Progenitor cell of endocrine pancreas (in vitro differentiated cells): ENCODE measurements at places on chromosomes 3 and 15. TPM values are rescaled to one million over a fixed set of nuclear protein-coding genes. Genes with fewer than 3 reads are reported as not detected.

The CD200 gene
- total RNA-seq, result 37.4 and 42.1 TPM in 2 replicates

The IL5RA gene
- 0.11 TPM in 1 of 2 replicates, not detected in the other for total RNA-seq

The CHRFAM7A gene
- total RNA-seq, result 0.96 and 1.1 TPM in 2 replicates

The A4GNT gene
- 3.1 and 3.4 TPM in 2 replicates for total RNA-seq

The TMEM158 gene
- total RNA-seq, result 3.8 and 4.9 TPM in 2 replicates

The PRR20G gene
- not detected in 2 replicates for total RNA-seq

The BNC1 gene
- total RNA-seq, result 0.58 and 0.67 TPM in 2 replicates

The GPR27 gene
- 6.1 and 6.7 TPM in 2 replicates for total RNA-seq

The NME9 gene
- total RNA-seq, result 2.3 and 2.4 TPM in 2 replicates

The ALAS1 gene
- total RNA-seq, result 29.5 and 32.2 TPM in 2 replicates

The CD200R1 gene
- total RNA-seq, result 0.13 TPM in 1 of 2 replicates, not detected in the other

The ATP11B gene
- 119 and 127 TPM in 2 replicates for total RNA-seq

GRCh38 chr15:45535486-45536042, 13.0 kb upstream of the SLC30A4 start:
- DNase-seq, result no peak

DNA sequence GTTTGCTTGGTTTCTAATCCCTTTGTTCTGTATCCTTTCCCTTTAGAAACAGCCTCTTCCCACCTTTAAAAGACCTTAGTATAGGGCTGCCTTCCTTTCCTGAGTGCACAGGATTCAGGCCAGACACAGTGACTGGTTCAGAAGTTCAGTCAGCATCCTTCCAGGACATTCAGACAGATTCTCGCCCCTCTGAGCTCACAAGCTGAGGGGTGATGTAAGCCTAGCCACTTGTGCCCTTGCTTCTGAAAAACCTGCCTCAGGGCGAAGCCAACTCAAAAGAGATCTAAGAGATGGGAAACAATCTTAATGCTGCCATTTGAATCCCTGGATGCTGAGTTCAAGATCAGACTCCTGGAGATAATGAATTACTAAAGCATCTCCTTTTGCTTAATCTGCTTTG, 6.7 kb upstream of the NSMCE3 start:
- no peak for DNase-seq

DNA sequence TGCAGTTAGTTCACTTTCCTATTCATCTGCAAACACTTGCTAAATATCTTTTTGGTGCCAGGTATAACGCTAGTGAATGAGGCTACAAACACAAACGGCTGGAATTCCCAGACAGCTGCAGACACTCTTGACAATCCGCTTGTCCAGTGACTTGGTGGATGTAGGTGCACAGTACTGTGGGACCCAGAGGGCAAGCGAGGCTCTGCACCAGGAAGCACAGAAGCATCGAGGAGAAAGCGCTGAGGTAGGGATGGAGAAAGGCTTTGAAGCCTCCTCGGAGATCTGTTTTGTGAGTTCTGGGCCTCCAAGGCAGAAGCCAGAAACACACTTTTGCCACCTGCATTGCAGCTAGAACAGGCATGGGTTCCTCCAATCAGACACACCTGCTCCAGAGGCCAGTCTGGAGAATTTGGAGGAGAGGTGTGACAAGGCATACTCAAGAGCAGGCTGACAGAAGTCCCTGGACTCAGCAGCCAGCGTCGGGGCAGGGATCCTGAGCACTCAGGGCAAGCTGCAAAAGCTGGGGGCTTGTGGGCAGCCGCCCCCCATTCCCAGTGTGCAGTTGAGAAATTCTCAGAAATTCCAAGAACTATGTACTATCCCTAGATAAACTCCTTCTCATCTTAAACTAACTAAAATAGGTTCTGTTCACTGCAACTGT, 232.5 kb downstream of the OCA2 start:
- no peak for DNase-seq

- no peak for DNase-seq
These were observed 39.1 kb upstream of the RASGRP1 start for GRCh38 chr15:38603672-38604071.

GRCh38 chr3:164351131-164351530, 727.2 kb downstream of the SI start:
- no peak for DNase-seq

GRCh38 chr3:182621435-182622240, 171.7 kb upstream of the ATP11B start:
- DNase-seq, result no peak

GRCh38 chr3:10933805-10934481, 58.6 kb upstream of the SLC6A1 start:
- no peak for DNase-seq

DNA sequence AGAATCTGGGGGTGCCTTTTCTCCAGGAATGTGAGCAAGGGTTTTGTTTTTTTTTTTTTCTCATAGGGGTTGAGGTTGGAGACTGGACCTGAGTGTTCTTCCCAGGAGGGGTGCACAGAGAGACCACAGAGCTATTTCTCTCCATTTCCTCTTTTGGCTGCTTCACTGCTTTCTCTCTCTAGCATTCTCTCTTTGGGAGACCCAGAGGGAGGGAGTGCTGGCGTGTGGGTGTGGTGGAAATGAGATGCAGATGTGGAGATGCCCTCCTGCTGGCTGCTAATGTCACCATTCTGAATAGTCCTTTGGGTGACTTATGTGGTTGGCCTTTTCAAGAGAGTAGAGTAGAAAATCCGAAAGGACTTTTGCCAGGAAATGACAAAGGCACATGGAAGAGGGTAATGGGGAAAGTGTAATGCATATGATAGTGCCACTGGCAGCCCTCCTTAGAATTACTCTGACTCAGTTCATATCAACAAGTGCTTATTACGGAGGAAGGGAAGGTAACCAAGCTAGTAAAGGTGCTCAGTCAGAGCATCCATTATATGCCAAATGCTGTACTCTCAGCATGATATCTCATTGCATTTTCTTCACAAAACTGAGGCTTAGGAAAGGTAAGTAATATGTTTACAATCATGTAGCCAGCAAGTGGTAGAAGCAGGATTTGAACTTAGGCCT, 1.9 kb downstream of the SYN2 start:
- no peak for DNase-seq

DNA sequence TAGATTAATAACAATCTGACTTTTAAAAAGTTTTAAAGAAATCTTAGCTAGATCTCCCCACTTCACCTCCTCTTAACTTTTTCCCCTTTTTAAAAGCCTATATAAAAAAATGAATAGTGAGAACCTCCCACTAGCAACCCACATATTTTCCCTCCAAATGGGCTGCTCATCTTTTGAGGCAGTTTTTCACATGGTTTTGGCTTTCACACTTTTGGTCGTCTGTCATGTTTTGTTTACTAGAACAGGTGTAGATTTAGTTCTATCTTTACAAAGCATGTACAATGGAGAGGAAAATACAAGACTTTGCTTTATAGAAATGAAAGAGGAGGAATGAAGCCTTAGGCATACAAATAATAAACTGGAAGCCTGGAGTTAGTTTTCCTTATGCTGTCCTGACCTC, 126.7 kb upstream of the EOMES start:
- DNase-seq, result no peak

GRCh38 chr15:38828031-38828532, 263.5 kb upstream of the RASGRP1 start:
- DNase-seq, result no peak

DNA sequence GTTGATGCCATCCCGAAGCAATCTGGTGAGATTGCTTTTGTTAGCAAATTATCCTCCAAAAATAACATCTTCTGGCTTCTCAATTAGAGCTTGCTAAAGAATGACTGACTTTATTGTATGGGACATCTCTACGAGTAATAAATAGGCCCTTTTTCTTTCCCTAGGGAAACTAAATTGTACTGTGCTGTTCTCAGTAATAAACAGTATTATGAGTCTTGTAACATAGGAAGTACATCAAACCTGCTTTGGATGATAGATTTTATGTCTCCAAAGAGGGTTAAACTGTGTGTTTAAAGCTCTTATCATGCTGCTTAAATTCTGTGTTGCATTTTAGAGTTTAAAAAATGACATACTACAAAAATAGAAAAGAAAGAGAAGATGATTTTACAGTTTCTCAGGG, 153.4 kb upstream of the THRB start:
- DNase-seq, result no peak

DNA sequence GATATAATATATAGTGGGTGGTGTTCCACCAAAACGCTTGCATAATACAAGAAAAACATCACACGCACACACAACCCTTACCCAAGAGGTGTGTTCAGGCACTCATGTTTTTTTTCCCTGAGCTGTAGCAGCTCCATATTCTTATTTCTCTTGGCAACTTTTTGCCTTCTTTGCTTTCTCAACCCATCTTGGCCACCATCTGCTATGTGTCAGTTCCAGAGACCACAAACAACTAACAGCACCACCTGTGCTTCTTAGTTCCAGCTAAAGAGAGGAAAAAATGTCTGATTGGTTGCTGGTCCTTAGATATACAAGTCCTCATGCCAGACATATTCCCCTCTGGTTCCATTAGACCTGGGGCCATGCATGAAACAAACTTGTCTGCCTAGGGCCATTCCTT, 11.9 kb downstream of the ACTC1 start:
- no peak for DNase-seq

DNA sequence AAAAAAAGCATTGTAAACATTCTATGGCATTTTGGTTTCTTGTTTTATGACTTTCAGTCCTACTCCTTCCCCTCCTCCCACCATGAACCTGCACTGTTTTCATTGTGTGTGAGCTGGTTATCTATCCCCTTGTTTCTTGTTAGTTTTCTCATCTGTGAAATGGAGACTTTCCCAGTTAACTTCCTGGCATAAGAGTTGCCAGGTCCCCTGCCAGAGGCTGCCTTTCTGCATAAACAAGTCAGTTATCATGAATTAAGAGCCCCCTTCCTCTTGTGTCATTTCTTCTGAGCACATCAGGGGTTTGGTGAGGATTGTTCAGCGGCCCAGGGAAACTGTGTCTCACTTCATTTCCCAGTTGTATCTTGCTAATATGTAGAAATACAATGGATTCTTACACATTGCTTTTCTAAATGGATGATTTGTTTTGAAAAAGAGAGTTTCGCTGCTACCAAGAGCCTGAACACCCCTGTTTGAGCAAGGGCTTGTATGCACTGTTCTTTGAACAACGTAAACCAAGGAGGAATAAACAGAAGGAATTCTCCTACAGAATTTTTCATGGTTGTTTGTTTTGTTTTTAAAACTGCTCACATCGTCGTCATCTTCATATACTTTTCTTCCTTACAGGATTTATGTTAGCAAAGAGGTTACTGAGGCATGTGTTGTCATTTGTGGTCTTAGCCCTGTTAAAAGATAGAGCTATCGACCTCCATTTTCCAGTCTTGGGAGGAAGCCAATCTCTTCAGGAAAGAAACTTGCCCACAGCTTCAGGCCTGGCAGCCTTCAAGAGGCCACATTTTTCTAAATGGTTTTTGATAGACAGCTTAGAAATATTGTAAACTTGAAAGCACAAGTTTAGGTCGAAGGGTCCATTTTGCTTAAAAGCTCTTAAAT, 144.6 kb upstream of the IL12A start:
- DNase-seq, result no peak

DNA sequence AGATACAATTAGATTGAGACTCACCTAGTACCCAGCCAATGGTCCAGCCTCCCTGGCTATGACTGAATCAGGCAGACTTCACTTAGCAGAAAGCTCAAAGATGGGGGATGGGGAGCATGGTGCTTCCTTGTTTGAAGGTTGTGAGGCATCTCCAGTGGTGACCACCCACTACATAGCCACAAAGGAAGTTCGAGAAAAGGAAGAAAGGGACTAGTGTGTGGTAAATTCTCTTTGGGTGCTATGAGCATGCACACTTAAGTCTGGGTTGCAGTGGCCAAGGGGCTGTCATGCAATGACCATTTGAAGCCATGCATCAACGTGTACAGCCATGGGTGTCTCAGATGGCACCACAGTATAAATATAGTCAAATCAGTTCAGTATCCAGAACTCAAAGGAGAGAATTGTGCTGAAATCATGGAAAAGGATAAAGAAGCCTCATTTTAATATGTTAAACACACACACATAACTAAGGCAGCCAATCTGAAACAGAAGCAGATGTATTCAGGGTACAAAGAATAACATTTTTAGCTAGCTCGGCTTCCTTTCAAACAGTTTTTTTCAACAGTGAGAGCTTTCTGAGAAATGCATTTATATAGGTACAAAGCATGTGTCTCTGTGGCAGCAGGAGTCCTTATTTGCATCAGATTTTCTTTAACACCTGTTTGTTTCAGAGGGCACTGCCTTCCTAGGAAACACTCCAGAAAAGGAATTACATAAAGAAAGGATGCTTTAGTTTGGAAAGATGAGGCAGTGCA, 275.5 kb downstream of the GAP43 start:
- no peak for DNase-seq

GRCh38 chr3:124599779-124600693, 130.2 kb upstream of the UMPS start:
- no peak for DNase-seq

DNA sequence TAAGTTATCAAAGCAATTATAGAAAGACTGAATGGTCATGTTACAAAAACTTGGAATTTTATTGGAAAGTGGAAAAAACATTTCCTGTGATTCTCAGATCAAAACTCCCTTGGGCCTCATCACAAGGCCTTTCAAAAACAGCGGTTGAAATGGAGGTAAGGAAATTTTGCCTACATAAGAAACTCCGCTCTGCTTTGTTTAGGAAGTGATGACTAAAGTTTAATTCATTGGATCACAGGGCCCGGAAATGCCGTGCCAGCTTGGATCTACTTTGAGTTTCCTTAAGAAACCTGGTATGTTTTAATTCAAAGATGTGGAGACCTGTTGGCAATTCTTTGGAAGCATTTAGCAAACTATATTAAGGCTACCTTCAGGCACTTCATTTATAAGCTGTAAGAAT, 143.9 kb upstream of the MME start:
- no peak for DNase-seq

GRCh38 chr3:131079086-131079485, 52.4 kb downstream of the NEK11 start:
- no peak for DNase-seq

DNA sequence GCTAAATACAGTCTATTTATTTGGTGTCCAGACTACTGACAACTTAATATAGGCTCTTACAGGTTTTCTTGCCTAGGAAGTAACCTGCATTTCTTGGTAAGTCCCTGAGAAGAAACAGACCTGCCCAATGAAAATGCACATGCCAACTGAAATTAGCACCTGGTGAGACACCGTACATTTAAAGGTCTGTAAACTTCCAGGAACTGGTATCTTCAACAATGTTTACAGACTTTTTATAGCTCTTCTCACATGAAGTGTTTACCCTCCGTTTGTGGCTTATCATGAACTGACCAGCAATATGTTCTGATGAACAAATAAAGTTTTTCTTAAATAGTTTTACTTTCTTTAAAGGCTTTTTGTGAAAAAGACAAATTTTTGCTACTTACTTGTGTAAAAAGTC, 93.3 kb downstream of the PCCB start:
- no peak for DNase-seq

DNA sequence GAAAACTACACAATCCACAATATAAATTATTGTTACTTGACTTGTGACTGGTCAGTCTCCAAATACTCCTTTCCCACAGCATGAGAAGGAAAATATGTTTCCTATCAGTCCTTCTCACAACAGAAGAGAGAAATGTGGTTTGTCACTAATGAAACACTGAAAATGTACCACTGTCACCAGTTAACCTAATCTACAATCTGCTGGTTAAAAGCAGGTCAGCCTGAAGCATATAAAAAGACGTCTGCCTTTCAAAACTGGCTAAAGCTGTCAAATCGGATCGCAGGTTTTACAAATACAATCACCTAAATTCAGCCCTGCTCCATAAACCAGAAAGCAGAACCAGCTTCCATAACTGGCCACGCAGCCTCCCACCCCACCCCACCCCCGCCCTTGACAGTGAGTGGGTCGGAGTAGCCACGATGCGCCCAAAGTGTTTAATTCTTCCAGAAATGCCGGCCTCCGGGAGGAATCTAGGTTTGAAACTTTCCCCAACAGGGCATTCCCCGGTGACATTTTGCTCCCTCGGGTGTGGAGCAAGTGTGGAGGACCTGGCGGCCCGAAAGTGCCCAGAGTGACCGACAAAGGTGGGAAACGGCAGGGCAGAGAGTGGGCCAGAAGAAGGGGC, 682 bp downstream of the ETFA start:
- no peak for DNase-seq
